ENCODE measurements at places on chromosomes 5 and 9.

- DNase-seq = no peak
Observed at GRCh38 chr9:83290692-83291091, 227.8 kb upstream of the RASEF start.

GRCh38 chr5:118687661-118688621, 300.4 kb downstream of the DTWD2 start:
- no peak for DNase-seq

- no peak for DNase-seq
Observed at GRCh38 chr5:145396888-145397287, 438.3 kb downstream of the PRELID2 start.

- no peak for DNase-seq
Observed at GRCh38 chr9:98020476-98021145, 35.9 kb upstream of the NANS start.

- no peak for DNase-seq
Observed at GRCh38 chr5:150261231-150261630, 28.3 kb downstream of the CAMK2A start.

DNA sequence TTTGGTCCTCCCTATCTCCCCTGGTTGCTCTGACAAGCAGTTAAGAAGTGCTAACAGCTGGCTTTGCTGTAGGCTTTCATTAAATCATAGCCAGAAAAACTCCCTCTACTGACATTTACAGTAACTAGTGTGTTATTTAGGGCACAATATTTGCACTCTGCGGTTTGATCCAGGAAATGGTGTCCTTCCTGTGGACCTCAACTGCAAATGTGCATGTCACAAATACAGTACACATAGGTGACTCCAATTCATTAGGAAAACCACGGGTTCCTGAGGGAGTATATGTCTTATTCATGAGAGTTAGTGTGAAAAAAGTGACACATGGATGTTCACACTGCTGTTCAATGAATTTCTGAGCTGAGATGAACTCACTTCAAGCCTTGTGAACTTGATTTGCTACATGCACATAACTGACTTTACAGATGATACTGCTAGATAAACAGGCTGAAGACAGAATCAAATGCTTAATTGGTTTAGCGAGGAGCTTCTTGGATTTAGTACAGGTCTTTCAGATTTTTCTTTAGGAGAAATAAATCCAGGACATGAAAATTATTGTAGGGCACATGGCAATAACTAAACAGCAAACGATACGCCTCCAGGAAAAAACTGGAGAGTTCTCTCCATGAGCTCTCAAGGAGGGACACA, 281.5 kb downstream of the EFNA5 start:
- DNase-seq = no peak

- no peak for DNase-seq
Observed at GRCh38 chr5:168578006-168578405, 1.2 kb downstream of the PANK3 start.

DNA sequence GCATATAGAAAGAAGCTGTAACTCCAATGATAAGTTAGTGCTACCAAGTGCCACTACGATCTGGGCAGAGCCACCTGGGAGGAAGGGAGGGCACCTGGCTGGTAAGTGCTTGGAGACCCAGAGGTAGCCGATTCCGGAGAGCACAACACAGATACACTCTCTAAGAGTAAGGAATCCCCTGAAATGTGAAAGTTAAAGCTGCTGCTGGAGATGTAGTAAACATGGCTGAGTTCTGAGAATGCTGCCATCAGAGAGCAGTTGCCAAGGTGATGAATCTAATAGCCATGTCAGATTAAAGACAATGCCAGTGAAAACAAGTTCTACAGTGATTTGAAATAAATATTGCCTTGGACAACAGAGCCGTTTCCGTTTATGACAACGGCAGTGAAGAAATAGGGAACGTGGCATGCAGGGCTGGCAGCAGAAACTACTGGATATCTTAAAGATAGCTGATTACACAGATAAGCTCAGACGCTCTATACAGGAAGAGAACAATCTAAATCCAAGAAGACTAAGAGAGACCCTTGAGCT, 561.2 kb upstream of the C9orf72 start:
- DNase-seq = no peak

- no peak for DNase-seq
Observed at GRCh38 chr5:125042261-125042890, 295.9 kb upstream of the ZNF608 start.

DNA sequence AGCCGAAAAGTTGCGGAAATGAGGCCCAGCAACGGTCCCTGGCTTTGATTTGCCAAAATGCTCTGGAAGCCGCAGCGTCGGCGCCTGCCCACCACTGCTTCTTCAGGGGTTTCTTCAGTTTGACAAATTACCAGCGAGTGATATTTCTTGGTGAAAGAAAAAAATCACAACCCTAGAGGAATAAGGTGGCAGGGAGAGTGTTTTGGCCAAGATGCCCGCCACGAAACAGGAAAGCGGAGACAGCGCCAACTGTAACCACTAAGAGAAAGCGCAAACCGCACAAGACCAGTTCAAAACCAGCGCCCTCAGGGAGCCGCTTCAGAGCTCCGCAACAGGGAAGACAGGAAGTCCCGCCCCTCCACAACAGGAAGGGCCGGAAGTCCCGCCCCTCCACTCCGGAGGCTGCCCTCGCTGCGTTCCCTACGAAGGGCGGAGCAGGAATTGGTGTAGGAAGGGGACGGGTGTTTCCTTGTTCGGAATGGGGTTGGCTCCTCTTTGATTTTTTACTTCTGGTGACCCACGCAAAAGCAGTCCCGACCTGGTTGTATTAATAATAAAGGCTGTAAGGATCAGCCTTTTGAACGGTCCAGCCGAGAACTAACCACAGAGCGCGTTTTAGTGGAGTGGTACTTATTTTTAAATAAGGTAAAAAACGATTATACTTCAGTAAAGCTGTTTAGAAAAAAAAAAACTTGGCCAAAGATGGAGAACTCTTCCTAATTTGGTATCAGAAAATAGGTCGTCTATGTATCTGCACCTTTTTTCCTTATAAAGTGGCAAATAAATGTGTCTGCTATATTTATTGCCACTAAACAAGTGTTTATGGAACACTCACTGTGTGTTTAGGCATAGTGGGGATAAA, at the start of gene C5orf34:
Gene C5orf34, minus strand, starts transcription at position 333 of the 862 bp plus-strand sequence. CDS start 5,809 bp downstream, outside the sequence.
- peak; percentile 92 for DNase-seq

DNA sequence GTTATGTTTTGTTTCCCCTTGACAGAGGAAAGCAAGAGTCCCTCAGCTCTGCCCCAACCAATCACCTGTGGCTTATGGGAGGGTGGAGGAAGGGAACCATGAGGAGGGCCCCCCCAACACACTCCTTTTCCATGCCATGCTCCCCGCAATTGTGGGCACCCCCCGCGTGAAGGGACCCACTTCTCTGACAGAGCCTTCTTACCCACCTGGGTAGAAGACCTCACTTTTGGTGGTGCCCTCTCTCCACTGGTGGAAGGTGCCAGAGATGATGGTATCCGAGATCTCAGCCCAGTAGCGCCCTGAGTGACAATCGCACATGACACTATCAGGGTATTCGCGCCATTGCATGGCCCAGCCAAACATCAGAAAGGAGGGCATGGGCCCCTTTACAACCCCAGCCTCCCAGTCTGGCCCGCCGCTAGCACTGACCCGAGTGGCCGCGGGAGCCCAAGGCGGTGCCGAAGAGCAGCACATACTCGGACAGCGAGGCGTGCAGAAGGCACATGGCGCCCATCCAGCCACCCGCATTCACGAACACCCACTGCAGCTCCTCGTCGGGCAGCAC, 714 bp downstream of the SIGMAR1 start:
- peak; percentile 40 for DNase-seq

DNA sequence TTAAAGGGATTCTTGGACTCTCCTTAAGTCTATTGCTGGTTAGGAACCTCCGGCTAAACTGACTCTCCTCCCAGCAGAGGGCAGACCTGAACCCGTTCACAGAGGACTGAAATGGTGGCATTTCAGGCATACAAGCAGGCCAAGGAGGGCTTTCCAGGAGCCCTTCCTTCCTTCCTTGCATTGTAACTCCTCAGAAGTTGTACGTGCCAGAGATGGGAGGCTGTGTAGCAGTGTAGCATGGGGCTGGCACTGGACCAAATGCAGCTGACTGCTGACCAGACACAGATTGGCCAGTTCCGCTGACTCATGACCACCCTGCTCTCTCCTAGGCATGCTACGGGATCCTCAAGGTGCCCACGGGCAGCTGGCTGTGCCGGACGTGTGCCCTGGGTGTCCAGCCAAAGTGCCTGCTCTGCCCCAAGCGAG, 36.4 kb downstream of the JADE2 start:
- no peak for DNase-seq

GRCh38 chr5:86981898-86982297, 285.8 kb upstream of the RASA1 start:
- no peak for DNase-seq

DNA sequence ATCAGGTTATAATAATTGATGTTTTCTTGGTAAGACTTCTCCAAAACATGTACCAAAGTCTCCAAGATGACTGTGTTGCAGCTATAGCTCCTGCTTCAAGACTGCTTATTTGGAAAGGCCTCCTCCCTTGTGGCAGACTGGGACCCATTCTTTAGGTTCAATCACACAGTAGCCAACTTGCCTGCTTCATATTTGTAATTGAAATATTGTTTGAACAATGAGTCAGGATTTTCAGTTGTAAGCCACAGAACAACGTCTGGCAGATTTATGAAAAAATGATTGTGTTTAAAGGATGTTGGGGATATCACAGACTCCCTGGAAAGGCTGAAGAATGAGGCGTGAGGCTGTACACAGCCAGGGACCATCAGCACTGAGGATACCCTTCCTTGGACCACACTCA, 458.9 kb downstream of the MED10 start:
- DNase-seq = no peak

DNA sequence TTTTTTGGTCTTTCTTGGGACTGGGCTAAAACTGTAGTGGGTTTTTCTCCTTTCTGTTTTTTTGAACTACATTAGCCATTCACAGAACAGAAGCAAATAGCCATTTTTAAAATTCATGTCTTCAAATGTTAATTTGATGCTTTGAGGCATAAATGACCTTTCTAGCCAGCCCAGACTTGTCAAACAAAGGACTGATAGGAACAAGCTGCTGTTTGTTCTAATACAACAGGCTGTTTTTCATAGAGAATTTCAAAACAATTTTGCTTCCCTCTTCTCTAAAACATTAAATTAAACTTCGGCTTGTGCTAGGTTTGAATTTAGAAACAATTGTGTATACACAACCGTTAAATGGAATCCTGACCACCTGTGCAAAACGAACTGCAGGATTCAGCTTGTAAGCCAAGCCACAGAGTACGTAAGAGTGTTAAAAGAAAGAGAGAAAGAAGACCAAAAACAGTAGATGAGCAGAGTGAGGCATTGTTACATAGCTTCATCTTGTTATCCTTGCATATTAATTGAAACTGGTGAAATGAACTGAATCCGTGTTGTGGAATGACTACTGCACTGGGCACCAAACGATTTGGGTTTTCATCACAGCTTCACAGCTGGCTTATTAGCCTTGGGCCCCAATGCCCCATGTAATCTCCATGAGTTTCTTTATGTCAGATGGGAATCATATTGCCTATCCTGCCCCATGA, 100.0 kb downstream of the ZSWIM6 start:
- DNase-seq = peak; percentile 33

DNA sequence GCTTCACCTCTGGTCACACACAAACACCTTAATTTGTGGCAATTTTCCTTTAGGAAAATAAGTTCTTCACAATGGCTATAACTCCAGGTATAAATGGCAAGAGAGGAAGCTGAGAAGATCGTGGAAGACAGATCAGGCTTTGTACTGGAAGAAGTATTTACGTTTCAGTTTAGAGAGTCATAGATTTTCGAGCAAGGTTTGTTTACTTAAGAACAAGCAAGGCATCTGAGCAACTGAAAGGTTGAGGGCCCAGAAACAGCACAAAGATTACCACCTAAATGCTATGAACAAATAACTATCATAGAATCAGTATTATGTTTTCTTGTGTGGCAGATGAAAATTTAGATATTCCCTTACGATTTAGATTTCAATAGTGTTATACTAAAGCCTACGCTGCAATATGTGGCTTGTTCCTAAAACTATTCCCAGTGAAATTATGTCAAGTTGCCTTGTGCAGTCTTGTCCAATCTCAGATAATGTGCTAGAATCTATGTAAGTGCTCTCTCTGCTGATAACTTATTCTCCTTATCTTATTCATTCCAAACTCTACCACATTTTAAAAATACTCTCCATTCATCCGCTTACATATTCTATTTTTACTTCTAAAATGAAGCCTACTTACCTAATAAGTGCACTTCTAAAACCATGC, 6.7 kb downstream of the SLCO4C1 start:
- DNase-seq = no peak

DNA sequence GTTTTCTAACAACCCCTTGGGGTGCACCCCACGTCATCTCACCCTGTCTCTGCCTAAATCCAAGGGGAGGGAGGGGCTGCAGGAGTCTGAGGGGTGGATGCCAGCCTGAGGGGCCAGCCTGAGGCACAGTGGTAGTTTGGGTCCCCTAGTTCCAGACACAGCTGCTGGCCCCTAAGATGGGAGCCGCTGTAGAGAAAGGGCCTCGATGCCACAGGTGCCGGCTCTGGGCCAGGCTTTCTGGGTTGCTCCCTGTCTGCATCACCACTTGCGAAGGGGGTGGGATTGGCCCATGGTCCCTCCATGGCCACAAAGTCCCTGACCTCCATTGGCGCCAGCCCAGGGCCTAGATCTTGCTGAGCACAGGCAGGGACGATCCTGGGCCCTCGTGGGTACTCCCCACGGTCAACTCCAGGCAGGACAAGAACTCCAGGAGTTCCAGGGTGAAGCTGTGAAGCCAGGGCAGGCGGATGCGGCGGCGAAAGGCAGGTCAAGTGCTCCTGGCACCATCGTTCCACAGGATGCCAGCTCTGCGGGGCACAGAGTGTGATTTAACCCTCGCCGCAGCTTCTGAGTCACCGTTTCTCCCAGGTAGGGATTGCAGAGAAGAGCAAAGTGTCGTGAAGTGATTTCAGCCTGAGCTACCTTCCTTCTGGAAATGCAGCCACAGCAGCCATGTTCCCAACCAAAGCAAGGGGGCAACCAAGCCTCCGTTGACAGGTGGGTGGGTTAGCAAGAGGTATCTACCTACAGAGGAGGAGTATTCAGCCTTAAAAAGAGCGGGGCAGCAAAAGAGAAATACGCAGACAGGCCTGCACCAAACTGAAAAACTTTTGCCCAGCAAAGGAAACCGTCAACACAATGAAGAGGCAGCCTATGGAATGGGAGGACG, 41.6 kb upstream of the EXOC3 start:
- no peak for DNase-seq

- DNase-seq = no peak
Observed at GRCh38 chr5:68911840-68912690, 181.7 kb upstream of the SLC30A5 start.

DNA sequence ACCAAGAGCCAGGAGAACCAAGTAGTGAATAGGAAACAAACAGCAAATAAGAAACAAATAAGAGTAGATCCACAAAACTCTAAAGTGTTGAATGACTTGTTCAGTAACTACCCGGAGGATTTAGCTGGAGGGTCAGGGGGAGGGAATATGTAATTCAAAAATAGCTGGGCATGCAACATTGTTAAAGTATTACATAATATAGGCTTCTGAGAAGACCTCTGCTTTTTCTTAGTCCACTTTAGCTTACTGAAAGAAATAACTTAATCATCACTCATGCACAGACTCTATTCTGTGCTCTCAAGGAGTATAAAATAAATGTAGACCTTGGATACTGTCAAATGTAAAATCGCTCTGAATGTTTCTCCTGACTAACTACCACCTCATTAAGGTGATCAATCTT, 183.2 kb upstream of the POU5F2 start:
- DNase-seq = no peak
